CD4-positive, alpha-beta T cell treated with Interferon alpha-2 for 1 hour (primary cell): ENCODE measurements at places on chromosomes 3 and 15.

DNA sequence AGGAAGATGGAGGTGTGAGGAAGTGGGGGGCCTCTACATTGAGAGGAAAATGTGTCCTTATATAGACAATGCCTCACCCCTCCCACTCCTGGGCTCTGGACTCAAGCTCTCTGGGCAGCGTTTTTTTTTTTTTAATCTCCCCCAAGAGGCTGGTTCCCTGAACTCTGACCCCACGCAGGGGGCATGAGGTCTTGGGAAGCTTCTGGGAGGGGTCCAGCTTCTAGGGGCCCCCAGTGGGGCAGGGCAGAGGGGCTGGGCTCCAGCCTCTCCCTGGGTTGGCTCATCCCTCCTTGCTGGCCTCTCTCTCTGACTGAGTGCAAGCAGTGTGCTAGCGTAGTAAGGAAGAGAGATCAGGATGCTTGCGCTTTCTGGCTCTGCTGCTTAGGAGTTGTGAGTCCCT is 101.4 kb upstream of the HACD2 start:
- no peak for DNase-seq

- DNase-seq, result no peak
Observed at GRCh38 chr3:9837701-9838582, 5.9 kb downstream of the RPUSD3 start.

DNA sequence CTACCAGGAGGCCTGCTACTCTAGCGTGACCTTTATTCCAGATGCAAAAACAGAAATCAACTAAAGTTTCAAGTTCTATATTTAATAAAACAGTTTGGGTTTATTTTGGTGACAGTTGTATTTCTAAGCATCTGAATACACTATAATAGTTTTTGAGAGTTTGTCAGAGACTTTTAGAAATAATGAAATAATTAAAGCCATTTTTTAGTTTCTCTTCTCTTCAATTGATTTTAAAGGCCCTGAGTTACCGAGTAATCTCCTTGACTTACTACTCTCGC is 523.4 kb downstream of the CADM2 start:
- no peak for DNase-seq

- DNase-seq, result no peak
Observed at GRCh38 chr15:82551646-82552247, 11.5 kb upstream of the RPS17 start.

DNA sequence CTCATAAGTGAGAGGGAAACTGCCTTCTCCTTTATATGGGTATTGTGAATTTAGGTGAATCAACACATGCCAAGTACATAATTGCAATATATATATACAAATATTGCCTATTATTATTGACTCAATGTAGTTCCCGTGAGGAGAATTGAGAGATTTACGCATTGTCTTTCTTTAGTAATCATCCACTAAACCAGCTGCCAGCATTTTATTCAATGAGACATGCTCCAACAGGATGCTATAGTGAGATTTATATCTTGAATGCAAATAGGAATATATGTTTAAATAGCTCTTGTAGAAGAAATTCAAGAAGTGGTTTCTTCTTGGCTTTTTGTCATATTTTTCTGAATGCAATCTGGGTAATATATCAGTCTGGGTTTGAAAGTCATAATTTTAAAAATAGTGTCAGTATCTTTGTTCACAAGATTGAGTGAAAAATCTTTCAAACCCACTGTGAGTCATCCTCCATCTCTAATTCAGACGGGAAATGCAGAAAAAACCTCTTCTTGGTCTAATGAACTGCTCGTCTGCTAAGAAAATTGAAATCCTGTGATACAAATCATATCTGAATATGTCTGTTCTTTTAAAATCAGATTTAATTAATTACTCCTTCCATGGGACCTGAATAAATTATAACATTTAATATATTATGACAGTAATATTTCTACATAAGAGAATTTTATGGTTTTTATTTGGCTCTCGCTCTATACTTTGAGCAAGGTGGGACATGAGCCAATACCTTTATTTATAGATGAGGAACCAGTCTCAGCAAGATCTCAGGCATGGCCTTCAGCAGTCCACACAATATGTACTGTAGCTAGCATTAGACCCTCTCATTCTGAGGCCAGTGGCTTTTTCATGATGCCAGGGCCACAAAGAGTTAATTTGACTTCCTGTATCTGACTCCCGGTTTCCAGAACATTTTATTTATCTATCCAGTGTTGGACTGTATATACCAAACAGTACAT is 516.0 kb downstream of the GABRG3 start:
- DNase-seq, result no peak

GRCh38 chr3:177144922-177145321 is 52.4 kb downstream of the TBL1XR1 start:
- peak; percentile 69 for DNase-seq

GRCh38 chr3:134132961-134133360 is 103.2 kb upstream of the SLCO2A1 start:
- no peak for DNase-seq

DNA sequence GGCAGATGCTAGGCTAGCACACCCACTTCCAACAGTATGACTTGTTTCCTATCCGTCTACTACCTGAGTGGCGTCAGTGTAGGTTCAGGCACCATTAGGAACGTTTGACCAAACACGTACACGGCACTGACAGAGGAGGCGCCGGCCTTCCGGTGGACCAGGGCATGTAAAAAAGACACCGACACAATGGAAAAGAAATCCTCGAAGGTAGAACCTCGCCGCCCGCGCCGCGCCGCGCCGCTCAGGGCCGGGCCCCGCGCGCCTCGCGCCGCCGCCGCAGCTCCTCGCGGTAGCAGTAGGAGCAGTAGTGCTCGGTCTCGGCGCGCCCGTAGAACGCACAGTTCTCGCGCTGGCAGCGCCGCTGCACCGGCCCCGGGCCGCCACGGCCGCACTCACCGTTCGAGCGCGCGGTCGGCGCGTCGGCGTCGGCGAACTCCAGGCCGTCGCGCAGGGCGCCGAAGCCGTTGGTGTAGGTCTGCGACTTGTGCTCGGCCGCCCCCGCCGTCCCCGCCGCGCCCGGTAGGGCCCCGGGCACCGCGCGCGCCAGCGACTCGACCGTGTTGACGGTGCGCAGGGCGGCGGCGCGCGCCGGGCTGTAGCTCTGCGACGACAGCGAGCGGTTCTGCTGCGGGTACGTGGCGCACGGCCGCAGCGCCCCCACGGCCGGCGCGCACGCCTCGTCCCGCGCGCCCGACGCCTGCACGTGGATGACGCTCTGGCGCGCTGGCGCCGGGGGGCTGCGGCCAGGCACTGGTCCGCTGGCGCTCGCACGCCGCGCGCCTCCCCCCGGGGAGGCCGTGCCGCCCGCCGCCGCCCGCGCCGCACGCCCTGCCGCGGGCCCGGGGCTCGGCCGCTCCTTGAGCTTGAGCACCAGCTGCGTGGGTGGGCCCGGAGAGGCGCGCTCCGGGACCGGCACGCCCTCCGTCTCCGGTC is 156.7 kb downstream of the KLF13 start:
- DNase-seq, result peak; percentile 31
